ENCODE measurements at places on chromosomes 12 and 14. TPM values are rescaled to one million over a fixed set of nuclear protein-coding genes. Genes with fewer than 3 reads are reported as not detected.

CLMN gene
- total RNA-seq, result 97.7 TPM

NUDT14 gene
- 53.9 TPM for total RNA-seq

GIT2 gene
- 48.0 TPM for total RNA-seq

BCL2L14 gene
- 81.2 TPM for total RNA-seq

TMPRSS12 gene
- total RNA-seq, result not detected

TBX5 gene
- total RNA-seq, result not detected

CMAS gene
- total RNA-seq, result 12.3 TPM

Data from transverse colon (tissue), 4 donors.